ENCODE measurements at places on chromosomes 2 and 18.
A peak's percentile ranks its signal among the peaks of the same experiment; 100 is the strongest.

DNA sequence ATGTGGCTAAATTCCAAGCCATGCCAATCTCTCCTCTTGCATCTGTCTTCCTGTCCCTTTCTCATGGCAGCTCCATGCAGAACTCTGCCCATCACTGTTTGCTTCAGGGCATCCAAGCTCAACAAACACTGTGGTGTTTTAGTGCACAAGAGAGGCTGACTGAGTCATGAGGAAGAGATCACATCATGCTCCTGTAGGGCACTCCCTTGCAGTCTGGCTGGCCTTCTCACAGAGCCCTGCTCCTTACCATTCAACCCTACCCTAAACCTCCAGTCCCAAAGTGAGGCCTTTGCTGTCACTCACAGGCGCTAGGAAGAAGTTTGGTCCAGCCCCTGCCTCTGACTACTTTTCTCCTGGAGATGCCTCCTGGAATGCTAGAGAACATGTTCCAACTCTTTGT, 194.0 kb downstream of the LRATD1 start:
- no peak for DNase-seq

DNA sequence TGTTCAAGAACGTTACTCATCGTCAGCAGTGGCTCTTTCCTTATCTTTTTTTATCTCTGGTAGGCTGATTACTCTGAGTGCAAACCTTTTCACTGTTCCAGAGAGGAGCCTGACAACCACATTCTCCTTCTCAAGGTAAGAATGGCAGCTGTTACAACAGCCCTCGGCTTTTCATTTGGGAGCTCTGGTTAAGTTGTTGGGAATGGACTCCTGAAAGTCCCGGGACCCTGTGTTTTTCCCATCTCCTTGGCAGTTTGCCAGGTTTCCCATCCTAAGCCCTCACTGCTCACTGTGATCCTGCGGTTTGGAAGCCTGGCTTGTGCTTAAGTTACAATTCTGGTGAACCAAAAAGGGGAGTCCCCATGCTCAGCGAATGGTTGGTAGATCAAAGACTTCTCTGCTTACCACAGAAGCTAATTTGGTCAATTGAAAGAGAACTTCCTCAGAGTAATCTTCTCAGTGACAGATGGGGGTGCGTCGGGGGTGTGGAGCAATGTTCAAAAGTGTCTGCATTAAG, 122.3 kb downstream of the LYPD6B start:
- DNase-seq: peak; percentile 7

DNA sequence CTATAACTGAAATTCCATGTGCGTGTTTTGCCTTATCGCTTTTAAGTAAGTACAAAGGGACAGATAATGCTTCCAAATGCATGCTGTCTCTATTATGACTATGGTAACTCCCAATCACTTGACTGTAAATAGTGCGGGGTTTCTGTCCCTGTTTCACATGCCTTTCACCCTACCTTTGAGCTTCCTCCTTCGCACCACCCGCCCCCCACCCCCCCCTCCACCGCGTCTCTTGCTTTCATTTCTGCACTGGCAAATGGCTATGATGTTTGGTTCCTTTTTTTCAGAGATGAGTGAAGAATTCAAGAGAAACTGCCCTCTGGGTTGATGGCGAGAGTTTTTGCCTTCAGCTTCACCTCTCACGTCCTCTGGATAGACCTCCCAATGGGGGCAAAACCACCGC, 25.0 kb upstream of the SPP2 start:
- peak; percentile 5 for DNase-seq

DNA sequence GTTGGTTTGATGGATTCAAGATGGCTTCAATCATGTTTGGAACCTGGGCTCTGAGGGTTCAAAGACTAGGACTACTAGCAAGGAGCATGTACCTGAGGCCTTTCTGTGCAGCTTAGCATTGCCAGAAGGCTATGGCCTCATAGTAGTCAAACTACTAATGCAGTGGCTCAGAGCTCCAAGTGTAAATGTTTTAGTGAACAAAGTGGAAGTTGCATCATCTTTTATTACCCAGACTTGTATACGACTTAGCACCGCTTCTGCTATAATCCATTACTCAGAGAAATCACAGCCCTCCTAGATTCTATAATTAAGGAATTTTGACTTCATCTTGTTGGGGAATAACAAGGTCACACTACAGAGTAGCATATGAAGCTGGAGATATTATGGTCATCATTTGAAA, 210.5 kb downstream of the ERBB4 start:
- no peak for DNase-seq

- DNase-seq: no peak
Observed at GRCh38 chr2:232438951-232439757, 16.8 kb upstream of the ALPI start.

- no peak for DNase-seq
Observed at GRCh38 chr2:10079266-10079869, 843 bp downstream of the CYS1 start.

DNA sequence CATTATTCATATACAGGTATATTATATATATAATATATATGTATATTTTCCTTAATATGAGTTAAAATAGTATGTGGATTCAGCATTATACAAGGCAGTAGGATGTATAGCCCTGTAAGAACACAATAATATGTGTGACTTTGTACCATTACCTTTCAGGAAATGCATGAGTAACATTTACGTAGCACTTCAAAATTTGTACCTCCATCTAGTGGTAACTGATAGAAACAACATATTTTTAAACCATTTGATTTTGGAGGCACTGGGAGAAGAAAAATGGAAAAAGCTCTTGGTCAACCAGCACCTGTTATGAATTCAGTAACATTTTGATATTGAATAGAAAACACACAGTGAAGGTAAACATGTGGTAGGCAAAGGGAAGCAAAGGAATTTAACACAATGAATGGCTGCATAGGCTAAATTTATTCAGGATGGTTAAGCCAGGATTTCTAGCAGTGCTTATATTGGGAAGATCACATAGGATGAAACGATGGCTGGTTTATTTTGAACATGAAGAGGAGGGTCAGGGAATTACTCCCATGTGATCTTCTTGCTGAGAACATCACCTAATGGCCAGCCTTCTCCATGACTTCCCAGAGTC, 565.5 kb downstream of the CCDC85A start:
- no peak for DNase-seq

- DNase-seq: no peak
Observed at GRCh38 chr2:169360984-169361705, 1.2 kb downstream of the LRP2 start.

GRCh38 chr18:30632071-30632698, 410.4 kb downstream of the DSC3 start:
- no peak for DNase-seq

GRCh38 chr18:59820663-59821062, 79.1 kb upstream of the PMAIP1 start:
- DNase-seq: no peak

DNA sequence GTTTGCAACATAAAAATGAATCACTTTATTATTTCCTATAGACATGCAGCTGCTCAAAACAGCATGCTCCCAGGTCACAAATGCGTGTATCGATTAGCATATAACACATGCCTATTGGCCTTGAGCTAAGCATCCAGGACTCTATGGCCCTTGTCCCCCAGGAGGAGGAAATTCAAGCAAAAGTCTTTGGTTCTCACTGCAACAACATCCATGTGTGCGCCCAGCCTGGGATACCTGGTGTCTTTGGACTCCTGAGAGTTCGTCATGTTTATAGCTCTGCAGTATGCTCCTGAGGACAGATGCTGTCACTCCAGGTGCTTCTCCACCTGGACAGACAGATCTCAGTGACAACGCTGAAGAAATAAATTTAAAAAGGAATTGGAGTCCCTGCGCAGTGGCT, 284.6 kb downstream of the PHLPP1 start:
- no peak for DNase-seq

DNA sequence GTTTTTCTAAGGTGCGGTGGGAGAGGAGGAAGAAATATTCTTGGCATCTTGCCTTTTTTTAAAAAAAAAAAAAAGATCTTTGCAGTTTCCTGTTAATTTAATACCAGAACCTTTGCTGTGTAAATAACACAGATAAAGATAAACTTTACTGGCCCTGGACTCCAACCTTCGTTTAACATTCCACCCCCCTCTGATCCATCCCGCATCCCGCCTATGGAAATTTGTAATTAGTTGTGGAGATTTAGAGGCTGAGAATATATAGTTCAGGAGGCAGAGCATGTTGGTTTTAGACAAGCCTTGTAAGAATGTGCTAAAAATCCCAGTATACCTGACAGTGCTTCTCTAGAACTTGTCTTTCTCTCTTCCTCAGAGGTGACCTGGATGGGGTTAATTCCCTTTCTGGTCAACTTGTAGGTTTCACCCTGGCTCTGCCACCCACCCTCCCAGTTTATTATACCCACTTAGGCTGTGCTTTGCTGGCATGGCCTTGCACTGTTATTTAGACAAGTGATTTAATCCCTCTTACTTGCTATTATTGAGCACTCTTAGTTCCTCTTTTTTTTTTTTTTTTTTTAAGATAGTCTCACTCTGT, 2.9 kb upstream of the C2orf72 start:
- no peak for DNase-seq
